ENCODE measurements at places on chromosomes 6 and 20.

DNA sequence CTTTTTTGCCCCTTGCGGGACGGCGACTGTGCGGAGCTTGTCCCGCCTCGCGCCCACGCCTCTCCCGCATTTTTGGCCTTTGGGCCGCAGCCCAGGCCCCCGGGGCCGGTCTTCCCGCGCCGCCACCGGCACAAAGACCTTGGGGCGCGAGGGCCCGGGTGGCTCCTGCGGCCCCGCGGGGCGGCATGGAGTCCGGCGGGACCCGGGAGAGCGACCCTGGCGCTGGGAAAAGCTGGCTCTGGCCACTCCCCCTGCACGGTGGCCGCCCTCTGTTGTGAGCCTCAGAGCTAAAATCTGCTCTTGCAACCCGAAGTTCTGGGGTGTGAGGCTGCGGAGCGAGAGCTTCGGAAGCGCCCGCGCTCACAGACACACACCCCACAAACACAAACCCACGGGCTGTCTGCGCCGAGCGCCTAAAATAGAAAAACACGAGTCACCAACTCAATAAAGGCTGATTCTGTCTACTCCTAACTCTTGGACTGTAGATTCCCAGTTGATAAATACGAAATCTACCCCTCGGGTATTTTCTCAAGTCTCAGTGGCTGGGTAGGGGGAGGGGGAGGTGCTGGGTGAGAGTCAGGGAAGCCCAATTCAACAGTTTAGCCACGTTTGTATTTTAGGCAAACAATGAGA lies 496 bp upstream of the BEND3 start:
- DNase-seq = peak; percentile 42

GRCh38 chr20:44700306-44700705 lies 14.9 kb upstream of the CCN5 start:
- no peak for DNase-seq

GRCh38 chr6:99514089-99514488 lies 1.1 kb downstream of the USP45 start:
- DNase-seq = no peak

- DNase-seq = peak; percentile 72
Observed at GRCh38 chr20:62804627-62805154, at the start of gene OGFR. Gene OGFR (plus strand): TSS chr20:62804835. CDS start chr20:62804860, 25 bp downstream.

DNA sequence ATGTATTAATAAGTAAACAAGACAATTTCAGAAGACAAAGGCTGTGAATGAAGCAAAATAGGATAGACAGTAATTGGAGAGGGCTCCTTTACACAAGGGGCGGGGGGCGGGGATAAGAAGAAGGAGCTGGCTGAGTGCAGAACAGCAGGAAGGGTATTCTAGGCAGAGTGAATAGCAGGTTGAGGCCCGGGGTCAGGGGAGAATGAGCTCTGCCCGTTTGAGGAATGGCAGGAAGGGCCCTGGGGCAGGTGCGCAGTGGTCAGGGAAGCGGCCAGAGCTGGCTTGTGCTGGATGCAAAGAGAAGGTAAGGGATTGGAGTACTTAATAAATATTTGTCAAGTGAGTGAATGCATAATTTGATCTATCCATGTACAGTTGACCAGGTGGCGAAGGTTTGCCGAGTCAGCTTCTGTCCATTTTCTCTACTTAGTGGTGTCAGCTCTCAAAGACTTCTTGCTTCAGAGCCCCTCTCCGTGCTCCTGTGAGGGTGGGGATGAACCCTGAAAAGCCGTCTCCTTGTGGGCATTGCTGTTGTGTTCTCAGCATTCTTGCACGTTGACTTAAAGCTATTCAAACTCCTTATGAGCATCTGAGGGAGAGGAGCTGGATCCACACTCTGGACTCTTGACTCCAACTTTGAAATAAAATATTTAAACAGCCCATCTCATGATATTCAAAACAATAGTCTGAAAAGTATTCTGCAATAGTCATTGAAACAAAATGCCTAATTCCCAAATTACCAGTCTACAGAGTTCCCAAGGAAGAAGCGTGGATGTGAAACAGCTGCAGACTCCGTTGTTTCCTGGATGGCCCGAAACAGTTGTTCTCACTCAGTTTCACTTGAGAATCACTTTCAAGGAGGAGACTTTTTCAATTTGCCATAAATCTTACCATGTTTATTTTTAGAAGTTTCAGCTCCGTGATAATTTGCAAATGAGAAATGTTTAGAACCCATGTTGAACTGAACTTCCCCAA lies 105.1 kb downstream of the EDN3 start:
- DNase-seq = no peak

GRCh38 chr6:82365016-82365795 lies 1.6 kb downstream of the TPBG start:
- no peak for DNase-seq

DNA sequence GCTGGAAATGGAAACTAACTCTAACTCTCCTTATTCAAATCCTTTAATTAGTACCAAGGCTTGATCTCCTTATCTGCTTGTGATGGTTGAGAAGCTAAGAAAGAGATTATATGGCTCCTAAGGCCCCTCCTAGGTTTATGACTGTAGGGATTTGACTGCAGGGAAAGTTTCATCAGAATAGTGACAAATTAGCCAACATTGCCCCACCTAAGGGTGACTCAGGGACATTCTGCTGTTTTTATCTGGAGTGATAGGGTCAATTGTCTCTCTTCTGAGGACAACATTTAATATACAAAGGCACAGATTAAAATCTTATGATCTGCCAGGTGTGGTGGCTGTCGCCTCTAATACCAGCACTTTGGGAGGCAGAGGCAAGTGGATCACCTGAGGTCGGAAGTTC lies 138.1 kb upstream of the MARCKS start:
- DNase-seq = no peak

- no peak for DNase-seq
Observed at GRCh38 chr20:24935140-24935539, 13.9 kb upstream of the CST7 start.

GRCh38 chr6:1321738-1322137 lies 9.8 kb downstream of the FOXQ1 start:
- DNase-seq = no peak

DNA sequence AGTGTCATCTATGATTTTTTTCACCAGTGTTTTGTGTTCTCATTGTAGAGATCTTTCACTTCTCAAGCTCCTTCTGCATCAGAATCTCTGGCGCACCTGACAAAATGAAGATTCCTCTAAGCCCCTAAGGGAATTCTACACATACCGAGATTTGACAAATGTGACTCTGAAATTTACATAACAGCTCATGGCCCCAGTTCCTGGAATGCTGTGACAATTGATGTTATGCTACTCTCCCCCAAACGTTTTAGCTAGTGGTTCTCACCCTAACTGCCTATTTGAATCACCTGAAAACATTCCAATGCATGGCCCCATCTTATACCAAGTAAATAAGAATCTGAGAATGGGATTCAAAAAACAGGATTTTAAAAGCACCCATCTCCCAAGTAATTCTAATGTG lies 162.1 kb upstream of the FKBP1C start:
- DNase-seq = no peak

DNA sequence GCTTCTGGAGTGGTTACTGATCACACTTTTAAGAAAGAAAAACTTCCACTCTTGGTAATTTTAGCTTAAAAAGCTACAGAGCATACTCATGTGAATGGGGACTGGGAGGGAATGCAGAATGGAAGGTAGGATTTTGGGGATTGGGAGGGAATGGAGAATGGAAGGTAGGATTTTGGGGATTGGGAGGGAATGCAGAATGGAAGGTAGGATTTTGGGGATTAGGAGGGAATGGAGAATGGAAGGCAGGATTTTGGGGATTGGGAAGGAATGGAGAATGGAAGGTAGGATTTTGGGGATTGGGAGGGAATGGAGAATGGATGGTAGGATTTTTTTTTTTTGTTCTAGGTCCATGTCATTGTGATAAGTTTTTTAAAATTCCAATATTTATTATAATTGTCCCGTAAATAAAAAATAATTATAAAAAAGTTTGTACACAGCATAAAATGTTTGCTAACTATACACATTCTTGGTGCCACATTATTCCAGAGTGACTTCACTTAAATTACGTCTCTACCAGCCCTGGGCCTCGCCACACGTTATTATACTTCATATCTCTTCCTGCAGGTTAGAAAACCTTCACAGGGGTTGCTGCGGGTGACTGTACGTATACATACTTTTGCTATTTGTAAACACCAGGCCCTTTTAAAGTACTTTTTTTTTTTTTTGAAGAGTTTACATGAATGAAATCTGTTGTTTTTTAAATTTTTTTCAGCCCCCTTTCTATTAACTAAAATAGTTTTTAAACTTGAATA lies 127.3 kb downstream of the TIAM2 start:
- no peak for DNase-seq

DNA sequence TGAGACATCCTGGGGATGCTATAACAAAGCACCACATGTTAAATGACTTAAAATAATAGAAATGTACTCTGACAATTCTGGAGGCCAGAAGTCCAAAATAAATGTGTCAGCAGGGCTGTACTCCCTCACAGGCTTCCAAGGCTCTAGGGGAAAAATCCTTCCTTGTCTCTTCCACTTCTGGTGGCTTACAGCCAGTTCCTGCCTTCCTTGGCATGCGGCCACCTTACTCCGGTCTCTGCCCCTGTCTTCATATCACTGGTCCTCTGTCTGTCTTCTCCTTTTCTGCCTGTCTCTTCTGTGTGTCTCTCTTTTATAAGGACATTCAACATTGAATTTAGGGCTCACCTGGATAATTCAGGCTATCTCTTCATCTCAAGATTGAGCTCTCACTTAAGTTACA lies 155.3 kb upstream of the SYNCRIP start:
- DNase-seq = no peak

GRCh38 chr6:122589115-122589514 lies 21.1 kb upstream of the PKIB start:
- DNase-seq = no peak

GRCh38 chr20:31537116-31537871 lies 23.1 kb downstream of the HM13 start:
- DNase-seq = no peak

DNA sequence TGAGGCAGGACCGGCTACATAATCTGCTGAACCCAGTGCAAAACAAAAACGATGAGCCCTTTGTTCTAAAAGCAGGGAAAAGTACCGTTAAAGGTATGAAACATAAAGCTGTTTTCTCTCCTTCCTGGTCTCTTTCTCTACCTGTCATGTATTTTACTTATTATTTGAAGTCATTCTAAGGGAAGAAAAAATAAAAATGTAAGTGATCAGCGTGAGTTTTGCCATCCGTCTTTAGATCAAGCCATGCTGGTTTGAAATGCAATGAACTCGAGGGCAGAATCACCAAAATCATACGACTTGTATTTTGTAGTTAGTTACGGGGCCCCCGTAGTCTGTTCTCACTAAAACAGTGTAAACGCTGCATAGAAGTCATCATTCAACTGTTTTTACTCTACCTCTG lies 2.9 kb upstream of the BCAS1 start:
- DNase-seq = no peak

DNA sequence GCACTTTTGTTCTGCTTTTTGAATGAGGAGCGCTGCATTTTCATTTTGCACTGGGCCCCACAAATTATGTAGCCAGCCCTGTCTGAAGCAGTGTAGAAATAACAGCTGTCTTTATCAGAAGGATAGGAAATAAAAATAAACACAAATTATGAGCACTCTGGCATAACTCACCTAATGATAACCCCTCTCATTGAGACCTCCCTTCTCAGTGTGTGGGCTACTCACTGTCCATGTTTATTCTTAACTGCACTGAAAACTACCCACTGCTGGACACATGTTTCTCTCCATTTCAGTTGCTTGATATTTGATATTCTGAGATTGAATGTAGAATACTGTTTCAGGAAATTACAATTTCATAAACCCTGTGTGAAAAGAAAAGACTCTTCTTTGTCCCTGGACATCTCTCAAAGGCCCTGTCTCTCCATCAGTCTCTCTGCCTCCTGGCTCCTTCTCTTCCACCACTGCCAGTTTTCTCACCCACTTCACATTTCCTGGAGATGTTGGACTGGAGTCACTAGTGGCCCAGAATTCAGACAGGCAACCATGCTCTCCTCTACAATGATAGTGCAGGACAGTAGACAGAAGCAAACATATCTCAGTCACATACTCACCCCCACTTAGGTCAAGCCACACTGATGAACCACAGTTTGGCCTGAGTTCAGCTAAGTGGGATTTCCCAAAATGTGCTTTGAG lies 29.6 kb upstream of the SAYSD1 start:
- no peak for DNase-seq

- no peak for DNase-seq
Observed at GRCh38 chr6:129320892-129321291, 389.1 kb downstream of the ARHGAP18 start.

- no peak for DNase-seq
Observed at GRCh38 chr6:160678230-160678629, 14.2 kb upstream of the LPA start.

DNA sequence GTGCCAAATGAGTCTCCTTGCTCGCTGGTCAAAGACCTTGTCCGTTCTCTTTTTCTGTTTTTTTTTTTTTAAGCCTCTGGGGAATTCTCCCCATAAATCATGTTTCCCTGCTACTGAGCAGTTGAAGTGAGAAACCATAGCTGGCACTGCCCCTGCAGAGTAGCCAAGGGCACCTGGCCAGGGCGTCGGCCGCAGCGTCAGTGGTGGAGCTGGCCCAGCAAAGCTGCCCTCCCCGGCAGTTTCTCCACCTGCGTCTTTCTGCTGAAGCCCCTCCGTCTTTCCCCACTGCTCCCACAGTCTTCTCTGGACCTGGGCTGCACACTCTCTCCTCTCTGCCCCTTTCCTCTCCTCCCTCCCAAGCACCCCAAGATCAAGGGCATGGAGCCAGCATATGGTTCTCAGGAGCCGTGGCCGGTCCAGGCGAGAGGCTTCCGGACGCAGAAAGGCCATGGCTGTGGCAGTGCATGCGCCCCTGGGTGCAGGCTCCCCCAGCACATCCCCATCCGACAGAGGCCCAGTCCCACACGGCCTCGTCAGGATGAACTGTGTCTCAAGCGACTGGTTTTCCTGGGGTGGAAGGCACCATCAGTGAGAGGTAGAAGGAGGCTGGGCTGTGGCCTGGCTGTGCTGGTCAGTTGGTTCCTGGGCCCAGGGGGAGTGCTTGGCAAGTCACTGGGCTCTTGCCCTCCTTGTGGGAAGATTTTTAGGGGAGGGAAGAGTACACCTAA lies 218.1 kb downstream of the ERMARD start:
- DNase-seq = no peak

GRCh38 chr6:97198046-97198565 lies 84.9 kb downstream of the MMS22L start:
- DNase-seq = no peak

GRCh38 chr6:220721-221475 lies 71.4 kb upstream of the DUSP22 start:
- no peak for DNase-seq

GRCh38 chr6:7642791-7643190 lies 52.8 kb downstream of the SNRNP48 start:
- DNase-seq = no peak

- DNase-seq = no peak
Observed at GRCh38 chr6:74899416-74899815, 306.4 kb downstream of the COL12A1 start.

All from activated naive CD4-positive, alpha-beta T cell treated with anti-CD3 and anti-CD28 coated beads, Interleukin-2, amount 50 U/mL, for 16 hours (primary cell).